ENCODE measurements at places on chromosomes 7 and 10.

DNA sequence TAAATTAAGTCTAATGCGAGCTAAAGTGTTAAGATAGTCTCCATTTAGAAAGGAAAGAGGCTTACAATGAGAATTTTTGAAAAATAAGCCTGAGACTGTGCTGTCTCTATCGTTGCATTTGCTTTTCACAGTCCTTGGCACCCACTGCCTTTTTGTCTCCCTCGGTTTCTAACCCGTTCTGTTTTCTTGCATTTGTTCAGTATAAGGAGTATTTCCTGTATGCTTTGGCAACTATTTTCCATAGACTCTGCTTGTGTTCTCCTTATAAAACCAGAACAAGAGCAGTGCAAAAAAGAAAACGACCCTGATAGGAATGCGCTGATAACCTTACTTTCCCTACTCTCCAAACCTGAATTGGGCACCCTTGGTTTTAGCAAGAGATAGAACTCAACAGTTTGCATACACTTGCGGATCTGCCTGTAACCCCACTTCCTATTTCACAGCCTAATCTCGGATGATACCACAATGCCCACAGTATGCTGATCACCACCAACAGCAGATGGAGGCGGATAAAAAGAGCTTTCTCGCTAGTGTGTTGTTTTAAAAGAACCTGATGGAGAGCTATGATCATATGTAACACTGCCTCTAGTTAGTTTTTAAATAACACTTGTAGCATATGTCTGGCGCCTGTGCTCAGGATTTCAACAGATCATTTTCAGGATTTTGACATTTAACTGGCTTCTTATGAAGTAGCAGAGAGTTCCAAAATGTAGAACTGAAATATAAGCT, 1.6 kb upstream of the ARHGAP12 start:
- peak; percentile 42 for DNase-seq

DNA sequence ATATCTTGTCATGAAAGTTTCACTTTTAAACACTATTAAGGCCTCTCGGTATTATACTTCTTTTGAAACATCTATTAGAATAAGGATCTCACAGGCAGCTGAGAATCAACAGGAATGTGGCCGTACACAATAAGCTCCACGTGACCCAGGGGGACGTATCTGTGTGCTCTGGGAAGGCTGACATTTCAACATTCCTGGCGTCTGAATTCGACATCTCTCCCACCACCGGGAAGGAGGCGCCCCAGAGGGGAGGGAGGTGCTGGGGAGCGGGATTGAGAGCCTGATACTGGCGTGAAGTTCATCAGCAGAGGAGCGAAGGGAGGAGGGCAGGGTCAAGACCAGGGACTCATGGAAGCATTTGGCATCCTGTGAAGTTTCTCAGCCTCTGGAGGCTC, 401.3 kb downstream of the DNAJB6 start:
- no peak for DNase-seq

DNA sequence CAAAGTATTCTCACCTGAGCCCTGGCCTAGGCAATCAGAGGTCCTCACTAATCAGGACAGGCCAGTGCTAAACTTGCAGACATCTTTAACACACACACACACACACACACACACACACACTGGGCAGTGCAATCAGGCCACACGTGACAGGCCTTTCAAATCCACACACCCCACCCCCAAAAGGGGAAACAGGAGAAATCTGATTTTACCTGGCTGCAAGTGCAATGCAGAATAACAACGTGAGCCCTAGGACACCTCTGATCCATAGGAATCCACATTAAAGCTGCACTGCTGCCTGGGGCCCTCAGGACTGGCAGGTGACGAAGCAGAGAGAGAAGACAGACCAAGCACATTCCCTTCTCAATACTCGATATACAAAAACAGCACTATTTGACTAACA, 218.9 kb downstream of the FAM107B start:
- DNase-seq, result no peak

- DNase-seq, result no peak
Observed at GRCh38 chr7:47580175-47580706, 1.7 kb downstream of the TNS3 start.
